ENCODE measurements at places on chromosomes 5 and 9.

- DNase-seq, result no peak
Measured at GRCh38 chr5:94102849-94103248, 361.4 kb upstream of the POU5F2 start.

- DNase-seq, result no peak
Measured at GRCh38 chr5:133341915-133342710, 270.2 kb downstream of the FSTL4 start.

- no peak for DNase-seq
Measured at GRCh38 chr9:6113819-6114218, 98.4 kb upstream of the RANBP6 start.

GRCh38 chr5:168878135-168878745 lies 299.1 kb upstream of the PANK3 start:
- no peak for DNase-seq

- no peak for DNase-seq
Measured at GRCh38 chr5:178777520-178777919, 47.1 kb upstream of the ZNF354A start.

GRCh38 chr5:176789873-176790615 lies 20.3 kb upstream of the UNC5A start:
- no peak for DNase-seq

DNA sequence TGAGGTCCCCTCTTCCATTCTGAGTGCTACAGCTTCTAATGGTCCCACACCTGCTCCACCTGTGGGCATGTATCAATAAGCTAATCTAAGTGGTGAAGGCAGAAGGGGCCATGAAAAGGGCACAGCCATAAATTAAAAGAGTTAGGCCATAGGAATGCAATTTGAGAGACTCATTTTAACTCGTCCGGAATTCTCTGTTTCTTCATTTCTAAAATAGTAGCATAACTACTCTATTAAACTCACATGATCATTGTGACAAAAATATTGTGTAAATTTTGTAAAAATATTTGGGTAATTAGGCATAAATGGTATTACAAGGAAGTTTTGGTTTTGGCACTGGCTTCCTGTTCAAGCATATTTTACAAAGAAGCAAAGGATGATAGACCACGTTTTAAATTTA lies 103.1 kb upstream of the TXNDC8 start:
- DNase-seq, result no peak

DNA sequence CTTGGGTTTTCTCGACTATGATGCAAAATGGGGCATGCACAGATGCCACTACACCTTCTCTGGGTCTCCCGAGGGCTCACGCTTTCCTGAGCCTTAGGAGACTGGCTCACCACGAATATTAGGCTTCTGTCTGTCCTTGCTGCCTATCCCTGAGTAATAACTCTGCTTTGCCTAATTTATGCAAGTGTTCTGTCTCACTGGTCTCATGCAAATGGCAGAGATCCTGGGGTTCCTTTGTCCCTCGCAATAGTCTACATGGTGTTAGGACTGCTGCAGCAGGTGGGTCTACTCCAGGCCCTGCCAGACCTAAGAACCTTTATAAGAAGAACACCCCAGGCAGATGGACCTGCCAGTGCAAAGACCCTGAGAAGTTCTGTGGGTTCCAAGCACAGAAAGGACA lies 72.3 kb upstream of the HRH2 start:
- no peak for DNase-seq

DNA sequence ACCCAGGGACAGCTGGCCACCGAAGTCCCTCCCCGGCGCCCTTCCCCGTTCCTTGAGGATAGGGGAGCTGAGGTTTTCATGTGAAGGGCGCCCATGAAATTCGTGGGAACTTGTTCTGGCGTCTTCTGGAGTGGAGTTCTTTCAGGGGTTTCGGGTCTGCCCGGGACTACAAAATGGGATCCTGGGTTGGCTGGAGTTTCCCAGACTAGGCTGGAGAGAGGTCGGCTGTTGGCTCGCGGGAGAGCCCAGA lies 3.6 kb upstream of the RGMB start:
- peak; percentile 50 for DNase-seq

DNA sequence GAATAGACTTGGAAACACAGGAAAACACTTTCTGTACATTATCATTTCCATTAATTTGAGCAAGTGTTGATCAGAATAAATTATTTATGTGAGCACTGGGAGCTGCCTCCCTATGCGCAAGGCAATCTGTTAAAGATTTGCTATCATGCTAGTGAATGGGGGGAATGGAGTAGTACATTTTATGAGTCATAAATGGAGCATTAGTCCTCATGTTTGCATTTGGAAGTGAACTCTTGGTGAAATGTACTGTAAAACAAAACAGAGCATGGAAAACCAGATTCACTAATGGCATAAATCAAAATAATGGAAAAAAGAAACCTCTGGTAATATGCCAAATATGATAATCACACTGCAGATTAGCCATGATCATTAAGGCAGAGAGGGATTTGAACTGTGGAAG lies 40.5 kb upstream of the TMC1 start:
- no peak for DNase-seq
